HFFc6 (cell line): ENCODE measurements at places on chromosomes 3 and 15.

DNA sequence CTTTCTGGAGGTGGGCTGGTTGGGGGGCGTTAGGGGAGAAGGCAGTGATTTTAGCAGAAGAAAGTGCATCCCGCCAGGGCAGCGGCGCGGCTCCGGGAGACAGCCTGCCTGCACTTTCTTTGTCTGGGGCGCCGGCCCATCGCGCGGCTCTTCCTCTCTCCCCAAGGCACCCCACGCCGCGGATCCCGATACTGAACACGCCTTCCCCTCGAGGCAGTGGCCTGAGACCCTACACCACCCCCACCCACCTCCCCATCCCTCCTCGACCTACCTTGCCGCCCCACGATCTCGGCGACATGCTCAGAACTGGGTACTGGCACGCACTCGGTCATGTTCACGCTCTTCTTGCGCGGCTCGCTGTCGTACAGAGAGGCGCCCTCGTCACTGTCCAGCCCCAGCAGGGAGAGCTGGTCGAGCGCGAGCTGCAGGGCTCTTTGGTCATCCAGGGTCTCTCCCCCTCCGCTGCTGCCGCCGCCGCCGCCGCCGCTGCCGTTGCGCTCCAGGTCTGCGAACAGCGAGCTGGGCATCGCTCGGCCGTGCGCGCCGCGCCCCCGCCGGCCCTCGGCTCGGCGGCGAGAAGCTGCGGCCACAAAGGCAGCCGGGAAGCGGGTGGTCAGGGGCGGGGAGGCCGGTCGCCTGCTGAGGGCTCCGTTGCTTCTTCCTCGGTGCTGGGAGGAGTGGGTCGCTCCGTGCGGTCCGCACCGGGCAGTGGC is 483 bp downstream of the MEX3B start:
- DNase-seq: peak; percentile 52

DNA sequence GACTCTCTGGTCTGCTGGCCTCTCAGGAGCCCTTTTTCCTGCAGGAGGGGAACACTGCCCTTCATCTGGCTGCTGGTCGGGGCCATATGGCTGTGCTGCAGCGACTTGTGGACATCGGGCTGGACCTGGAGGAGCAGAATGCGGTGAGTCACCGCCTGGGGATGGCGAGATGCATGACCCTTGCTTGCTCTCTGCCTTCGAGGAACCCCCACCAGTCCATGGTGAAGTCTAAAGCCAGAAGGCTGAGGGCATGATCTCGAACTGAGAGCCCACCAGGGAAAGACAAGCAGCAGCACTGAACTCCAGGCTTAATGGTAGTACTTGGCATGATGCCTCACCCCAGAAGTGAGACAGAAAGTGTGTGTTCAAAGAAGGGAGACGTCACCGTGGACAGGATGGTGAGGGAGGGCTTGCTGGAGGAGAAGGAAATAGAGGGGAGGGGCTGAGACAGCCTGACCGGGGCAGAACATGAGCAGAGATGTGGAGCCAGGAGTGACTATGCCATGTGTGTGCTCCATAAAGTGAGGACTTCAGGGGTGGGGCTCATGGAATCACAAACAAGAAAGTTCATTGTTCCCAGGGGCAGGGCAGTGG is 19.2 kb downstream of the ANKDD1A start:
- DNase-seq: no peak

GRCh38 chr15:81133782-81134461 is at the start of gene CFAP161:
Gene CFAP161 (plus strand): TSS chr15:81134270. CDS start chr15:81134330, 60 bp downstream.
- peak; percentile 46 for DNase-seq

- no peak for DNase-seq
Measured at GRCh38 chr3:134852893-134853351, 57.9 kb downstream of the EPHB1 start.

- no peak for DNase-seq
Measured at GRCh38 chr3:157718800-157719199, 215.6 kb upstream of the VEPH1 start.

- DNase-seq: no peak
Measured at GRCh38 chr3:7881946-7882345, 619.7 kb upstream of the LMCD1 start.

- DNase-seq: no peak
Measured at GRCh38 chr15:96153929-96154328, 176.6 kb upstream of the NR2F2 start.

DNA sequence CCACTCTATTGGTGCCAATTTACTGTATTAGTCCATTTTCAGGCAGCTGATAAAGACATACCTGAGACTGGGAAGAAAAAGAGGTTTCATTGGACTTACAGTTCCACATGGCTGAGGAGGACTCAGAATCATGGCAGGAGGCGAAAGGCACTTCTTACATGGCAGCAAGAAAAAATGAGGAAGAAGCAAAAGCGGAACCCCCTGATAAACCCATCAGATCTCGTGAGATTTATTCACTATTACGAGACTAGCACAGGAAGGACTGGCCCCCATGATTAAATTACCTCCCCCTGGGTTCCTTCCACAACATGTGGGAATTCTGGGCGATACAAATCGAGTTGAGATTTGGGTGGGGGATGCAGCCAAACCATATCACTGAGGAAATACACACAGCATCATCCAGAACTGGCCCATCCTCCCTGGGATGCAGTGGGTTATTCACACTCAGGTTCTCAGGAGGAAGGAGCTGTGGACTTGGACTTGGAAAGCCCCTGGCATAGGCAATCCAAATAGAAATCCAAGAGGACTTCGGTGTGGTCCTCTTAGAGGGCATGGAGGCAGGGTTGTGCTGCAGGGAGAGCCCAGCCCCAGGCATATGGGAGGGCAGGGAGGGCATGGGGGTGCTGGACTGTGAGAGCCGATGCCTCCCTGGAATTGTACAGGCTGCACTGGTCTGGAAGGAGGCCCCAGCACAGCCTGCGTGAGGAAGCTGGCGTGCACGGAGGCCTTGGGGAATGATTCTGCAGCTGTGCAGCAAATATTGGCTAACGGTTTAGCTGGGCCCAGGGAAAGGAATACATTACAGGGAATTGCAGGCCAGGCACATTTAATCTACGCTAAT is 62.9 kb downstream of the EFCAB12 start:
- DNase-seq: no peak

GRCh38 chr3:105915524-105915923 is 46.7 kb upstream of the CBLB start:
- no peak for DNase-seq

- no peak for DNase-seq
Measured at GRCh38 chr3:167184511-167184910, 195.6 kb downstream of the ZBBX start.

DNA sequence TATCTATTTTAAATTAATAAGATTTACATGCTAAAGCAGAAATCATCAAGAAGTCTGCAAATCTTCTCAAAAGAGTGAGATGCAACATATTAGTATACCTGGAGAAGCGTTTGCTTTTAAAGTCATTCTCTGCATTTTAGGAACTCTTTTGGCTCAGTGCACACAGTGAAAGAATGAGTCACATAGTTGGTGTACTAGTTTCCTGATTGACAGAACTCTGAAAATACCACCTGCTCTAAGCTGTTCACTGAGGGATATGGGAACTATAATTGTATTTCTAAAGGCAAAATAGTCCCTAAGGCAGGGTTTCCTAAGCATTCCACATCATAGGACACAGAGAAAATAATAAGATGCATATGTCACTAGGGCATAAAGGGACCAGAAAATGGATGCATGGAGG is 838.5 kb downstream of the DIPK2A start:
- no peak for DNase-seq

GRCh38 chr15:39030291-39031070 is 465.9 kb upstream of the RASGRP1 start:
- peak; percentile 52 for DNase-seq
